ENCODE measurements at places on chromosomes 4 and X.

GRCh38 chr4:122798101-122798500 lies 28.5 kb upstream of the FGF2 start:
- no peak for DNase-seq

- DNase-seq = no peak
Measured at GRCh38 chr4:100359441-100359840, 158.4 kb downstream of the EMCN start.

GRCh38 chr4:149344436-149344835 lies 471.2 kb downstream of the IQCM start:
- no peak for DNase-seq

GRCh38 chr4:153021276-153021675 lies 85.2 kb downstream of the FHDC1 start:
- DNase-seq = no peak

GRCh38 chr4:12379191-12379590 lies 950.5 kb upstream of the HS3ST1 start:
- DNase-seq = no peak
